Activated CD4-positive, alpha-beta T cell treated with anti-CD3 and anti-CD28 coated beads, Interleukin-2, amount 10 ng/mL, durations not matched to agents 24 days and 14 days (primary cell): ENCODE measurements at places on chromosomes 13 and 19. TPM values are rescaled to one million over a fixed set of nuclear protein-coding genes. Genes with fewer than 3 reads are reported as not detected.

DNA sequence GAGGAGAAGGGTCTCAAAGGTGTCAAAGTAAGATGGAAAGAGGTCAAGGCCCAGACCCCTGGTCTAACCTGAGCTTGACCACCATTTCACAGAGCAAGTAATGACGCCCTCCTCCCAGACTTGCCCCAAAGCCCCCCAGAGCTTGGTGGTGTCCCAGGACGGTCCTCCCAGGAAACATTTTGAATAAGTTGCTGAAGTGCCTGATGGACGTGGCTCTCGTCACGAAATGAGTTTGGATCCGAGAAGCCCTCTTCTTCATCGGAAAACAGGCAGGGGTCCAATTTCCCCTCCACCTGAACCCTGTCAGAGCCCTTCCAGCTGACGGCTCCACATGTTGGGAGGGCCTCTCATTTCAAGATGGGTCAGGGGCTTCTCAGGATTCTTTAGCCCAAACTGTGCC lies 54.5 kb upstream of the TPM4 start:
- no peak for DNase-seq

DNA sequence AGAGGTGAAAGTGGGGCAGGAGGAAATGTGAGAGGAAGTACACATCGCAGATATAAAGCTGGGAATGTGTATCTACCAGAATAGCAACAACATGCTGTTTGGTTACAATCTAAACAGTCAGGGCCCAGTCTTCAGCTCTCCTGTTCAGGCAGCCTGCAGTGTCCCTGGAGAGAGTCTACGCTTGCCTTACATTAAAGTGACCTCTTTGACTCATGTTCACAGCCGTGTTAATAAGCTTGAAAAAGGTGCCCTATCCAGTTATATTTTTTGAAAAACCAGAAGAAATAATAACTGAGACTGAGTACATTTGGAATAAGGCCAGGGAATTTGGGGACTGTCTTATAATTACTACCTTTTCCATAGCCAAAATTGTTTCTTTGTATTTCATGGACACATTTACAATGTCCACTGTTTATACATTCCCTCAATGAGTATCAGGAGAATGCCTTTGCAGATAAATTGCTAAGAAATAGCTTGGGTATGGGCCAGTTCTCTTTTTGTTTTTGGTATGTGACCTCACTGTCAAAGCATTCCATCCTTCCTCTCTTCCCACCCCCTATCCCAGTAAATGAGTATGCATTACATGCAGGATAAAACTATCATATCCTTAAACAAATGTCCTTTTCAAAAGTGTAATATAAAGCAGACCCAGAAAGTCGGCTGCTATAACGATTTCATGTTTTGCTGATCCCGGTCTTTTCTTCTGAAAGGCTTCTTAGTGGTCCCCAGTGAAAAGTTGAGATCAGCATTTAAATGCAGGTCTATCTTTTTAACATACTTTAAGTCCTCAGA lies 82.6 kb downstream of the PCDH9 start:
- no peak for DNase-seq

- DNase-seq, result no peak
Observed at GRCh38 chr13:37701306-37701705, 102.7 kb upstream of the POSTN start.

GRCh38 chr13:75050419-75051046 lies 431.4 kb downstream of the TBC1D4 start:
- no peak for DNase-seq

- peak; percentile 58 for DNase-seq
Observed at GRCh38 chr19:57434386-57435061, 601 bp upstream of the ZNF749 start.

DNA sequence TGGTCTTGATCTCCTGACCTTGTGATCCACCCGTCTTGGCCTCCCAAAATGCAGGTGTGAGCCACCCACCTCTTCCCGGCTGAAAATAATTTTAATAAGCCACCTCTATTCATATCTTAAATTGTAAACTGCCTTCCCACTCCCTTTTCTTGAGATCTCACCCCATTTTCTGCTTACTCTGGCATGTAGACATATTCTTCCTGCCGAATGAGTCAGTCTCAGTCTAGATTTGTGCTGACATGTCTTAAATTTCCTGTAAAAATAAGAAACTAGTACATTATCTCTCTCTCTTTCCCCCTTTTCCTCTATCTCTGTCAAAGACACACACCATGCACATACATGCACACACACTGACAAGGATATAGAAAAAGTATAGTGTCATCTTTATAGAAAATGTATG lies 60.9 kb downstream of the THSD1 start:
- no peak for DNase-seq

- no peak for DNase-seq
Observed at GRCh38 chr19:7376151-7376852, 27.6 kb downstream of the ARHGEF18 start.

DNA sequence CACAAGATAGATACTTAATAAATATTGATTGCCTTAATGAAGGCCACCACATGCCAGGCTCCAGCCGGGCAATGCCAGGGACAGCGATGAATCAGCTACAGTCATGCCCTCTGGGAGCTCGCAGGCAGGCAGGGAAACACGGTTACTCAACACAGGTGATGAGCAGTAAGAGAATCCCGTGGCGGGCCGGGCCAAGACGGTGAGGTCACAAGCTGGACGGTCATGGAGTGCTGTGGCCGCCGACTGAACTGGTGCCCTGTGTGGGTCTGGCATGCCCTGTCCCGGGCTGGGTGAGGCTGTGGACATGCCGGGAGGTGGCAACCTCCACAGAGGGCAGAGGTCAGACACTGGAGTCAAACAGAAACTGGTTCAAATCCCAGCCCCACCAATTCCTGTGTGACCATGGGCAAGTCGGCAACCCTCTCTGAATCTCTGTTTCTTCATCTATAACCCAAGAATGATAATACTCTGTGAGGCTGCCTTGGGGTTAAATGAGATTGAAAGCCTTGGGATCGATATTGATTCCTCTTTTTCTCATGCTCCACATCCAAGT lies 13.2 kb upstream of the PAK4 start:
- DNase-seq, result no peak

DNA sequence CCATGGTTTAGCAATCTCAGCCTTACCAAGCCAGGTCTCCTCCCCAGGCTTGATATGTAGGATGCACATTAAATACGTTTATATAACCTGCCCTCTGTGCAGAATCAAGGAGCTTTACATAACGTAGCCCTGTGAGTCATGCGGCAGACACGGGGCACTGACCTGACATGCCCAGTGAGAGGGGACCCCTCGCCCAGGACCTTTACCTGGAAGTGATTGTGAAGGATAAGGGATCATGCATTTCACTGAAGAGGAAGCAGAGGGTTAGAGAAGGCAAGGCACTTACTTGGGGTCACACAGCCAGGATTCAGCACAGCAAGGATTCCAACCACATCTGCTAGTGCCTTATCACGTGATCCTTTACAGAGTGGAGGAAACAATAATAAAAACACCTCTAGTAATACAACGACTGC lies 18.9 kb upstream of the FOSB start:
- DNase-seq, result no peak

GRCh38 chr19:18408053-18408476 lies 10.6 kb upstream of the LRRC25 start:
- DNase-seq, result peak; percentile 77

- peak; percentile 12 for DNase-seq
Observed at GRCh38 chr19:20103091-20103740, 25.4 kb downstream of the ZNF90 start.

DNA sequence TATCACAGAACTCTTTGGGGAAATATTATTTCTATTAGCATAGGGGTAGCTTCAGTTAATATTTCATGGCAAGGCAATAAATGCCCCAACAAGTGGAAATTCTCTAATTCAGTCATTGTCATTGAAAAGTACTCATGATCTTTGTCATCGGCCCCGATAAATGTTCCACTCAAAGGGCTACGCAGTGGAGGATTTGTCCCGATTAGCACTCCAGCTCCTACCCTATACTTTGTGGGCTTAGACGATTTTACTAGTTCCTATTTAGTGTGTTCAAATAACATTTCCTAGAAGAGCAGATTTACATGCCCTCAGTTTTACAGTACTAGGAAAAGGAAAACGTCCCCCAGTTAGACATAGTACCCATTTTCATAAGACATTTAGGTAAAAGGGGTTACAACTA lies 38.0 kb upstream of the ATP12A start:
- no peak for DNase-seq

GRCh38 chr13:108322206-108322824 lies 52.8 kb downstream of the TNFSF13B start:
- no peak for DNase-seq

DNA sequence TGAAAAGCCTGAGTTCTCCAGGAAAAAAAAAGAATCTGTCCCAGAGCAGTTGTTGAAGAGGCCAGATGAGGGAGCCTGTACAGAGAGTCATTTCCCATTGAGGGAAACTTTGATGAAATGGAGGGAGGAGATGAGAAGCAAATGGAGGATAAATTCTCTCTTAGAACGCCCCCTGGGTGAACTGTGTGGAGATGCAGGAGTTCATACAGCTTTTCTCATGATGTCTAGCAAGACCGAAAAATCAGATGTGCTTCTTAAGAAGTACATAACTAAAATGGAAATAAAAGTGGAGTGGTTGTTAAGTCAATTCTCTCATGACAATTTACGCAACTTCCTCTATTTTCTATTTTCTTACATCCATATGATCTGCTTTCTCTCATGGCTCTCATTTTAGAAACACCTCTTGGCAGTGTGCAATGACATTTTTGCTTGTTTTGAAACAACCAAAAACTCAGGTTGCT lies 1263.1 kb downstream of the PCDH9 start:
- DNase-seq, result no peak

DNA sequence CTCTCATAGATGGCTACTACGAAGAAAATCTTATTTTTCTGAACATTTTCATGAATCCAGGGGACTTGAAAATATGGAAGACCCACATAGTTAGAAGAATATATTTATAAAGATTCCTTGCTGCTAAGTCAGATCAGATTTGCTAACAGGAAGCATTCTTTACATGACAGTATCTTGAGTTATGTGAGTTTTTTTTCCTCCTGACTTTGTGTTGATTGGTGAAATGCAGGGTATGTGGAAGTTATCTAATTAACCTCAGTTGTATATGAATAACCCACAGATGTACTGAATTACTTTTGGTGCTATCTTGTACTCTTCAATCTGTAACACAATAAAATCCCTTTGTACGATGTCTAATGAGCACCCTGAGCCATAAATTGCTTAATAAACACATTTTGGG lies 53.8 kb downstream of the ESD start:
- DNase-seq, result no peak

Gene GJB6
- total RNA-seq, result 0.91 and 1.2 TPM in 2 replicates

Gene CEACAM21
- total RNA-seq, result 31.1 and 32.8 TPM in 2 replicates

Gene F10
- not detected in 2 replicates for total RNA-seq

Gene SPACA4
- not detected in 2 replicates for total RNA-seq

Gene SPTBN4
- total RNA-seq, result 0.36 and 0.51 TPM in 2 replicates
